T-helper 2 cell treated with Interferon-gamma antibody and Interleukin-4, amounts not matched to agents 5 μg/mL and 100 μg/mL, for 36 hours (primary cell): ENCODE measurements at places on chromosomes 7 and 10.

GRCh38 chr7:79216236-79216635 is 237.2 kb downstream of the MAGI2 start:
- DNase-seq, result no peak

- DNase-seq, result no peak
Measured at GRCh38 chr7:66953044-66953427, 32.0 kb downstream of the TMEM248 start.

GRCh38 chr7:132187391-132187790 is 388.9 kb downstream of the PLXNA4 start:
- no peak for DNase-seq

DNA sequence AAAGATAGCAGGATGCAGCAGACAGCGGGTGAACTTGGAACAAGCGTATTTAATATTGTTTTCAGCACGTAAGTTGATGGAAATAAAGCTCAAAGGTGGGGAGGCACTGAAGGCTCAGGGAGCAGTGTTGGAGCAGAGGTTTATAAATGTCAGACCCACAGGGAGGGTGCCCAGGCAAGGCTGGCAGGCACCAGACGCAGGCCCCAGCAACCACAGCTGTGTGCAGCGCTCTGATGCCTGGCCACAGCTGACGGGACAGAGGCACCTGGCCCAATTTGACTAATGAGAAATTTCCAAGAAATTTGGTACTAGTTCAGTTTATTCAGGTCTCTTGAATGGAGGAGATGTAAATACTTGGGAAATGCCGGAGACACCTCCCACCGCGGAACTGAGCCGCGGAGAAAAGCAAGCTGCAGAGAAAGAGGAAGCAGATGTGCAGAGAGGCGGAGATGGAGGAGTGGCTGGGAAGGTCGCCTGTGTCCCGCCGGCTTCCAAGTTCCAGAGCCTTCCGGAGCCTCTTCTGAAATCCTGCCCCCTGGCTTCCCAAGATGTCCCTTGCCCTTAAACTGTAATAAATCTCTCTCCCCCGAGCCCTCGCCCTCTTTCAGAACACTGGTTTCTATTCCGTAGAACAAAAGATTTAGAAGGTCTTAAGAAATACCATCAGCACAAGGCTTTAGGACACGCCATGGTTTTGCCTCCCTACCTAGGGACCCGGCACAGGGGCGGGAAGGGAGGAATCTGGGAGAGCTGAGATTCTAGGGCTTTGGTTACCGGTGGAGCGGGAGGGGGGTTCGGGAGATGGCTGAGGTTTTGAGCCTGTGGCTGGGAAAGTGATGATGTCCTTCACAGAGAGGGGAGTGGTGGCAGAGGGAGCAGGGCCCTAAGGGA is 38.4 kb upstream of the PLXNA4 start:
- no peak for DNase-seq

DNA sequence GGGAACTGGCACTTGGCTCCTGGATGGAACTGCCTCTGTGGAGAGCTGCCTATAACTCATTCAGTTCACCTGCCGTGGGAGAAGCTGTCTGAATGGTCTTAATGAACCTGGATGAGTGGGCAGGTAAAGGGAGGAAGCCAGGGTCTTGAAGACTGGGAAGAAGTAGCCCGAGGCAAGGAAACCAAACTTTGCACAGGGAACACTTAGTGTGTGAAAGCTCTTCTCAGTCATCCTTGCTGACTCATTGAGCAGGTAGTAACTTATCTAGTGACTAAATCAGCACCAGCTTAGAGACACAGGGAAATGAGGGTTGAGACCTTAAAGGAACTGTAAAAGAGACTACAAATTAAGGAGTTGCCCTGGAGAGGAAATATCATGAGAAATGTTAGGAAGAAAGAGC is 9.9 kb downstream of the LRRC4 start:
- DNase-seq, result no peak

DNA sequence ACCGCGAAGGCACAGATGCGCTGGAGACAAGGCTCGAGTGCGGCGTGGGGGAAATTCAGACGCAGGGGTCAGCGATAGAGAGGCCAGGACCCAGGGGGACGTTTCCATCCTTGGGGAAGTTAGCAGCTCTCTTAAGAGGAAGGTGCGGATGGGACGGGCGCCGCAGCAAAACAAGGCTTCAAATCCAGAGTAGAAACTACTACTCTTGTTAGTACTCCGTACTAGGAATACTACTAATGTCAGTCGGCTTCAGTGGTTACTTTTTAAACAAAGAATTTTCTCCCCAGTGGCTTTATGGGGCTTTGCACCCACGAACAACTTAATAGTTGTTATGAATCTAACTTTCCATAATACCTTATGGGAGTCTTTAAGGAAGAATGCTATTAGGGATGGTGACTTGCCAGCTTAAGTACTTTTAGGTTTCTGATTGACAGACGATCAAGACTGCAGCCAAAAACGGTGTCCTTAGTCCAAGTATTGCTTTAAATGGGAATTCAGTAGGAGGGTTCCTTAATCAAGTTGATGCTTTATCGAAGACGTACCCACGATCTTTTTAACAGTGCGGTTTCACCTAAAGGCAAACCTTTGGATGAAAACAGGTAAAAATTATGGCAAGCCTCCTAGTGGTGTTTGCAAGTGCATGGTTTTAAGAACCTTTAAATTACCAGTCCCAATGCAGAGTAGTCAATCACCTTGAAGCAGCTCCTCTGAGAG is 812 bp upstream of the IDE start:
- DNase-seq, result no peak

DNA sequence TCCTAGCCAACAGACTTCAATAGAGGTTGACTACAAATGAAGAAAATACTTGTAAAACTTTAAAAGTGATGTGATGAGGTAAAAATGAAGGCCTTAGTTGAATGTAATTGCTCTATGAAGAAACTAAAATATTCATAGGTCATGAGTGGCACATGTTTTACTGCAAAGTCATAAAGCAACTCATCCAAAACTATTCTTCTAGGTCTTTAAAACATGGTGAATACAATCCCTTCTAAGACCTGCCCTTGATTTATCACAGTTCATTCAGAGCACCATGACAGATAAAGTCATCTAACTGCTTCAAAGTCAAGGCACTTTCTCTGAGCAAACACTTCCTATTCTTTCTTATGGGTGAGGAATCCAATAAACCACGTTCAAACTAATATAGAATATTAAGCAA is 713.5 kb downstream of the SORCS1 start:
- DNase-seq, result no peak

GRCh38 chr10:131946321-131946751 is 35.4 kb downstream of the BNIP3 start:
- no peak for DNase-seq

DNA sequence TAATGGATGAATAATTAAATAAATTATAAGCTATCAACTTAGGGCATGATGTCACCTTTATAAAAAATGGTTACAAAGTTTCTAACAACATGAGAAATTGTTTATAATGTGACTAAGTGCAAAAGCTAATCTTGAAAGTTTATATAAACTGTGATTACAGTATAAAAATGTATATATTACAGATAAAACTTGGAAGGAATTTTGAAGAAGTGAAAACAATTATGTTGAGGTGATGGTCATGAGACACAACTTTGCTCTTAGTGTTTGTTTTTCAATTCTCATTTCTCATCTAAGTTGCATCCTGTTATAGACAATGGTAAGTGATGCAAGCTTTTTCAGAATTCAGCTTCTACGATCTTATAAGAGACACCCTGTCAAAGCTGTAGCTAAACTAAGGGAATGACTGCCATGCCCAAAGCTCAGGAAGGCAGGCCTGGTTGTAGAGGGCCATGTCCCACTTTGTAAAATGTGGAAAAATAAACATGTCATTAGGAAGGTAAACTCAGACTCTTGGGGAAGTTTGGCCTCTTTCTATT is 23.9 kb downstream of the MACC1 start:
- DNase-seq, result no peak

DNA sequence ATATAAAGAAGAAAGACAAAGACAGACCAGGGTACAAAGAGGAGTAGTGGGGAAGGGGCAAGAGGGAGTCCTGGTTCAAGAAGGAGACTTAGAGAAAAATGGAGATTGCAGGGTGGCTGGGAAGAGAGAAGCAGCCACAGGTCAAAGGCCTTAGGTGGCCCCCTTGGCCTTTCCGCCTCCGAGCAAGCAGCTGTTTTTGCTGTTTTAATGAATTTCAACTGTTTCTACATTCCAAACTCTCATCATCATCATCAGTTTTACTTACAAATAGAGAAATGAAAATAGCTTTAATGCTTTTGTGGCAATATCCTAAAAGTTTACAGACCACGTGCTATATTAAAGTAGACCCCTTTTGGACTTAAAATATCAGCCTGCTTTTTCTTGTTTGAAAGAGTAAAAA is 399.7 kb downstream of the EXOC4 start:
- DNase-seq, result no peak

- DNase-seq, result no peak
Measured at GRCh38 chr7:2028733-2029132, 204.0 kb downstream of the MAD1L1 start.
